ENCODE measurements at places on chromosomes 1 and 21.

DNA sequence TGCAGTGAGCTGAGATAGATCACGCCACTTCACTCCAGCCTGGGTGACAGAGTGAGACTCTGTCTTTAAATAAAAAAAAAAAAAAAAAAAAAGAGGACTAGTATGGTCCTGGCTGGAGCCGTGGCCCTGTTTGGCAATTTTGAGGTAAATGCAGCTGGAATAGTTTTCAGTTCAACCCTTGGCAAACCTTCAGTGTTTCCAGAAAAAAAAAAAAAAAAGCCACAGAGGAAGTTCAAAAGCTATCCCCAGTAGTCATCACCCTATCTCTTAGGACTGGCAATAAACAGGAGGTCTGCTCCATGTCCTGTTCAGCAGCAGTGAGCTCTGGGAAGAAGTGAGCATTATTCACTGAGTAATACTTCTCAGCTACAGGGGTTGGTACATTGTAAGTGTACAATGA, 56.8 kb upstream of the ERRFI1 start:
- no peak for DNase-seq

DNA sequence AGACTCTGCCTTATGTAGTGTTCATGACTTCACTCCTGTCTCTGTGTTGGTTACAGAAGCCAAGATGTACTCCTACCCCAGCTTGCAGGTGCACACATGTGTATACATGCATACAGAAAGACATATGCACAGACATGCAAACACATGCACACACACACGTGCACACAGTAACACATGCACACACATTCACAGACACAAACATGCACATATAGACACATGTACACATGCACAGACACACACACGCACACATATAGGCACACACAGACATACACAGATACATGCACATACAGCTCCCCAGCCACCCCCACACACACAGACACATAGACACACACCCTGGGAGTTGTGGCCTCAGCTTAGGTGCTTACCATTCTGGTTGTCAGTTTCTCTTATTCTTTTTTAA, 362.6 kb upstream of the C1orf174 start:
- no peak for DNase-seq

DNA sequence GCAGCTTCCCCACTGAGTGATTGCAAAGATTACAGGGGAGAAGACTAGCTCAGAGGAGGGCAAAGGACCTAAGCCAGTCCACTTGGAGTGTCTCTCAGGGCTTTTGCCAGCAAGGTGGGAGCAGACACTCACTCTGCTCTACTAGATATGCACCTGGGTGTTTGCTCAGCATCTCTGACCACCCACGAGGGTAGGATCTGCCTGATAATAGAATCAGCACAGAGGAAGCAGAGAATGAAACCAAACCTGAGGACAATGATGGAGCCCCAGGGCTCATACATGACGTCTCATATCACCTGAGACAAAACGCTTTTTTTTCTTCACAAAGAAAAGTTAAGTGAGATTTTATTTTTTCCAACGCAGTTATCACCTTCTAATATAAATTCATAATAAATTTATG, 79.4 kb downstream of the RRAGC start:
- DNase-seq: no peak

DNA sequence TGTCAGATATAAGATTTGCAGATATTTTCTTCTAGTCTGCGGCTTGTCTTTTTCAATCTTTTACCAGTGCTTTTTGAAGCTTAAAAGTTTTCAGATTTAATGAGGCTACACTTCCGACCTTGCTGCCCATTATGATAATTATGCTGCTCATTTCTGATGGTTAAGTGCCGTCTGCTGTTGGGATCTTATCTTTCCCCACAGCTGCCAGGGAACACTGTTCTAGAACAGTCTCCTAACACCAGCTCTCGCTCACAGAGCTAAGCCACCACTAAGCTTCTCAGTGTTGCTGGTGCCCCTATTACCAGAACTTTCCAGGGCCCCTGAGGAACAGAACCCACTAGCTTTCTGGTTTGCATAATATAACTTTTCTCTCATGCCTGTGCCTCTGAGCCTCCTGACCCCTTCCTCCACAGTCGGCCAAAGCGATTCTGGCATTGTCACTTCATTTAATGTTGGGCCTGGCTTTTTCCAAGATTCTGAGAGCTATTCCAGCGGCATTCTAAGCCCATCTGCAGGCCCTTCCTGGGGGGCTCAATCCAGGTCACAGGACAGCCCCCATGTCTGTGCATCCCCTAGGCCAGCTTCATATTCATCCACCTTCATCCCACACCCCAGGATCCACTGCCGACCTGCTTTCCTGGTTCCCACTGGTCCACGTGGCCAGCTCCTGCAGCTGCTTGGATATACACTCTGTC, 237.0 kb downstream of the PTPRU start:
- peak; percentile 51 for DNase-seq

DNA sequence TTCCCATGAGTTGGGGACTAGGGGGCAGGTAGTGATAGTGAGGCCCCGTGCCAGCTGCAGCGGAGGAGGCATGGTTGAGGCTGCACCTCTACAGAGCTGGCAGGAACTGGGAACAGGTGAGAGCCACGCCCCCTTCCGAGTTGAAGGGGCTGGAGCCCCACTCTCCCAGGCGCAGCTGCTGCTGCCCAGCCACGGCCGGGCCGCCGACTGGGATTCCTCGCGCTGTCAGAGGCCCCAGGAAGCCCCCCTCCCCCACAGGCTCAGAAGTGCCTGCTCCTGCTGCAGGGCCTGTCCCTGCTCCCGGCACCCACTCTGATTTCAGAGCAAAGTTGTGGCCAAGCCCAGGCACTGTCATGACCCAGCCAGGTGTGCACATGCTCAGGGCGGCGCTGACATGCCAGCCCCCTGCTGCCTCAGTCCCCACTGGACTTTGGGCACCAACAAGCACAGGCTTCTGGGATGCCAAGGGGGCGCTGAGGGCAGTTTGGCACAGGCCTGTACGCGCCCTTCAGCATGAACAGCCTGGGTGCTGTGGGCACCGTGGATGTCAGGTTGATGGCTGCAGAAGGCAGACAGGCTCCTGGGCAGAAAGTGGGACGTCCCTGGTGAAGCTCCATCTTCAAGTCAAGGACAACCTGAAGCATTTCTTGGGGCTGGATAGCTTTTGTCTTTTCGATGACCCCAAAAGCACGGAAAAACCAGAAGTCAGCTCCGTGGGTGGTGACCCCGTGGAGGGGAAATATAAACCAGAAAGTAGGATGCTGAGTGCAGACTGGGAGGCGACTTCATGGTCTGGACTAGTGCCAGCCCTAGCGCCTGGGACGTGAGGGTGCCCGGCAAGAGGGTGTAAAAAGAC, 121.5 kb downstream of the SIM2 start:
- DNase-seq: no peak

- DNase-seq: no peak
Measured at GRCh38 chr1:223230161-223230881, 87.3 kb upstream of the TLR5 start.

- DNase-seq: peak; percentile 28
Measured at GRCh38 chr1:236809148-236809547, 14.1 kb downstream of the MTR start.

- DNase-seq: no peak
Measured at GRCh38 chr21:38937286-38937790, 131.6 kb downstream of the ETS2 start.

Data from brain (organoid and tissue), 16 donors.